ENCODE measurements at places on chromosomes 3 and 15.

DNA sequence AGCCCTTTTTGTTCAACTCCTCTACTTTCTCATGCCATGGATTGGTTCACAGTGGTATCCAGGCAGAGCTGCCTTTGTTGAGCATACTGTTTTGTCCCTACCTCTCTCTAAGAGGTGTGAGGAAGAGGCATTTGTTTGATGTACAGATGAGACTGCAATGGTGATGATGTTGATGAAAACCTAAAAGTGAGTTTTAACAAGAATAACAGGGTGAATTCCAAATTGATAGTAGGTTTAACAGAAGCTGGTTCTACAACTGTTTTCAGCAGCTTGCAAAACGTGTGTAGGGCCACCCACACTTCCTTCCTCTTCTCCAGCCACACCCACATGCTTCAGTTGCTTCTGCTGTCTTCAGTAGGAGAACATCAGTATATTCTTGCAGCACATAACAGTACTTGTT, 10.2 kb downstream of the SNRK start:
- no peak for DNase-seq

GRCh38 chr15:25410649-25411048, 28.2 kb downstream of the UBE3A start:
- DNase-seq, result no peak

- DNase-seq, result peak; percentile 52
Observed at GRCh38 chr3:52090131-52090932, 34.0 kb upstream of the DUSP7 start.

GRCh38 chr3:68206524-68207117, 552.2 kb upstream of the SUCLG2 start:
- DNase-seq, result no peak

- DNase-seq, result peak; percentile 62
Observed at GRCh38 chr3:23669541-23670255, 136.1 kb upstream of the UBE2E1 start.

DNA sequence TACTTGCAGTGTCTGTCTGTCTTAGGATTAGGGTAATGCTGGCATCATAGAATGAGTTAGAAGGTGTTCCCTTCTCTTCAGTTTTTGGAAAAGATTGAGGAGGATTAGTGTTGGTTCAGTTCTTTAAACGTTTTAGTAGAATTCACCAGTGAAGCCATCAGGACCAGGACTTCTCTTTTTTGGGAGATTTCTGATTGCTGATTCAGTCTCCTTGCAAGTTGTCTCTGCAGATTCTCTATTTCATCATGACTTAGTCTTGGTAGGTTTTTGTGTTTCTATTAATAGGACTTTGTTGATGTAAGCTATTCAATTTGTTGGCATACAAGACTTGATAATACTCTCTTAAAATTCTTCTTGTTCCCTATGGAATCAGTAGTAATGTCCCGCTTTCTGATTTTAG, 48.9 kb downstream of the STT3B start:
- no peak for DNase-seq

DNA sequence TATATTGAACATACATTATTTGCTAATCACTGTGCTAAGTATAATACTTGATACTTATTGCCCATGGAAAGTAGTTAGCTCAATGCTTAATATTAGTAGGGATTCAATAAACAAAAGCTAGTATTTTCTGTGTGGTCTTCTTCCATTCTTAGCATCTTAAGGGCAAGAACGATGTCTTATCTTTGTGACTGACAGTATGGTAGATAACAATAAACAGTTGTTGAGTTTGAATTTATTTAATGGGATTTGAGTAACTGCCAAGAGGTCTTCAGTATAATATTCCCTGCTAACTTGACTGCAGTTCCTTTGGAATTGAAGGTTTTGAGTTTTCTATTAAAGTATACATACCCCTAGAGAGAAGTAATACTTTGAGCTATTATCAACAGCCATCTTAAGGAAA, 70.1 kb downstream of the ZNF609 start:
- DNase-seq, result no peak

GRCh38 chr3:56994391-56994790, 66.1 kb upstream of the SPATA12 start:
- DNase-seq, result no peak

GRCh38 chr3:13278783-13279531, 141.2 kb downstream of the NUP210 start:
- DNase-seq, result no peak

GRCh38 chr3:192494174-192494573, 233.2 kb downstream of the FGF12 start:
- peak; percentile 55 for DNase-seq

DNA sequence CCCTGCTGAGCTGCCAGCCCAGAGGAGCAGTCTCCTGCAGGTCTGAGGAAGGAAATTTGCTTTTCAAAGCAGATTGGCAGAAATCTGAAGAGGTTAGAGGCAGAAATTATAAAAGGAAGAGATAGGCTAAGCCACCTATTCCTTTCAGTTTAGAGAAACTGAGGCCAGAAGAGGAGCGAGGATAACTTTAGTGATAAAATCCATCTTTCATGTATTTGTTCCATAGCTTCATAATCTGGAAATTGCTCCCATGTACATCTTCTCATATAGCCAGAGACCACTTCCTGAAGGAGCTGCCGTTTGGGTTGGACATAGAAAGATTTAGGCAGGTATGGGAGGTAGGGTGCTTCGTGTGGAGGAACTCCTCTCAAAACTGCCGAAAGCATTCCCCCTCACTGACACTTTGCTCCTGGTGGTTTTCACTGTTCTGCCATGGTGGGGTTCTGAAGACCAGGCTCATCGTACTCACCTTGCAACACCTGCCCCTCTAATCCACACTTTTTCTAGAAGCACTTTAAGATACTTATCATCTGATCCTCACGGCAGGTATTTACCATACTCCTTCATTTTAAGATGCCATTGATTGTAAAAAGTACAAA, 670 bp upstream of the ACAP2 start:
- DNase-seq, result no peak

GRCh38 chr15:84649706-84650105, 4.4 kb downstream of the WDR73 start:
- no peak for DNase-seq

DNA sequence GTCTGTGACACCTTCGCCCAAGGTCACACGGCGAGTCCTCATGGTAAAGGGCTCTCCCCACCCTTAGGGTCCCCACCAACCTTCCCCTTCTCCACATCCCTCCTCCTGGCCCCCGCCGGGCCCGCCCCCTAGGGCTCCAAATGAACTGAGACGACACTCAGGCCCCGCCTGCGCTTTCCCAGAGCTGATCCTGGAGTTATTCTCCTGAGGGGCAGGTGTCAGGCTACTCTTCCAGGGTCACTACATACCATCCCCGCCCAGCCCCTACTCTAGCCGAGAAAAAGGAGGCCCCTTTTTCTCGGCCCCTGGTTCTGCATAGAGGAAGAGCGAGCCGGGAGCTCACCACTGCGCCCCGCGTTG, 292 bp downstream of the USP4 start:
- no peak for DNase-seq

GRCh38 chr3:158809642-158810041, 7.8 kb downstream of the MFSD1 start:
- DNase-seq, result no peak

DNA sequence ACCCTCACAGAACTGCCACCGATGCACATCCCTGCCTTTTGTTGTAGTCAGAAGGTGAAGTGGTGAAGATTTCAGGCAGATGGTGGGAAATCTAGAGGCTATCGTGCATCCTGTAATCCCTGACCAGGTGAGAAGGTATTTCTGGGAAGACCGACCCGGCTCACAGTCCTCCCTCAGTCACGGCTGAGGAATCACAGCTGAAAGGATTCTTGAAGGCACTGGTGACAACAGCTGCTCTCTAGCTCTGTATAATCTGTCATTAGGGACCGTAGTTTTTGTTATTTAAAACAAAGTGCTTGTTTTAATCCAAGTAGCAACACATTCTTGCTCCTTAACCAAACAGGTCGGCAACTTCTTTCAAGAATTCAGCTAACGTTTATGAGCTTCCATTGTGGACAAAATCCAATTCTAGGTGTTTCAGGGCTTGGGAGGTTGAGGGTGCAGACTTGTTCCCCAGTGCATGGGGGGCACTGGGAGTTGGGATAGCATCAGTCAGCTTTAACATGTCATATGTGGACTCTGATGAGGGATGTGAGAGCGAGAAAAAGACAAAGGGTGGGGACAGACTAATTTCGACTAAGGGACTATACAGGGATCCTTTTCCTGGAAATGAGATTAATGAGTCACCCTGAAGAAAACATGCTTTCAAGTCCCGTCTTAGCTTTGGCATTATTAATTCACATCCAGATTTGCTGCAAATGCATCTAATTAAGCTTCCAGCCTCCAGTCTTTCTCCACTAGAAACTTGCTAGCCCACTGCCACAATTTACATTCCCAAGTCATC, 141.0 kb upstream of the RASGRP1 start:
- no peak for DNase-seq

GRCh38 chr3:180421721-180422120, 180.2 kb upstream of the TTC14 start:
- DNase-seq, result no peak

- DNase-seq, result peak; percentile 40
Observed at GRCh38 chr3:48157950-48158376, 30.3 kb downstream of the CDC25A start.

DNA sequence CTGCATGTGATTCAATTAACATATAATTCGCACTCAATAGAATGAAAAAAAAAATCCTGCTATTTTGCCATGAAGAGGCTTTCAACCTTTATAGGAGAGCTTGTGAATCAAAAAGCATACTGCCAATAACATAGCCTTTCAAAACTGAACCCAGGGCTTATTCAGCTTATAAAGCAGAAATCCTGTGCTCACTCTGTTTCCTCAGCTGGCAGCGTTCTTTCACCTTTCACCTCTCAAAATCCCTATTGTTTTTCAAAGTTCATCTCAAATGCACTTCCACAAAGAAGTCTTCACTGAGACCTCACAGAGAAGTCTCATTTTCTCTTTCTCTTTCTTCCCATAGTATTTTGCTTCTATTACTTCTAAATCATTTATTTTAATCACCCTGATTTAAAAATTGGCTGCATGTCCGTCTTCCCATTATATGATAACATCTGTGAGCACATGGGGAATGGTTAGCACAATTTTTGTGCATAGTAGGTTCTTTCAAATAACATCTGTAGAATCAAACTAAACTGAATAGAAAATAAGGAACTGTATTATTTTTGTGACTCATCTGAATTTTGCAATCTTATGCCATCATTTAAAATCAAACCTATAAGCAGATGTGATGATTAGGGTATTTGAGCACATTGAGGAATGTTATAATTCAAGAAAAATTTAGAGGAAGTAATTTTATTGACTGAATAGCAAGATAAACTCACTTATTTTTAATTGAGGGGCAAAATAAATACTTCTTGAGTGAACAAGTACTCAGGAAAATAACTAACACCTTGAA, 373.4 kb downstream of the NLGN1 start:
- DNase-seq, result no peak

GRCh38 chr3:38022896-38023709, 6.3 kb downstream of the PLCD1 start:
- no peak for DNase-seq

- DNase-seq, result no peak
Observed at GRCh38 chr3:125148016-125148812, 64.3 kb downstream of the SLC12A8 start.

- no peak for DNase-seq
Observed at GRCh38 chr3:196559826-196560225, 8.5 kb downstream of the WDR53 start.

GRCh38 chr3:124014366-124014942, 22.5 kb upstream of the ROPN1 start:
- no peak for DNase-seq

GRCh38 chr3:14113965-14114635, 10.6 kb downstream of the CHCHD4 start:
- DNase-seq, result no peak

DNA sequence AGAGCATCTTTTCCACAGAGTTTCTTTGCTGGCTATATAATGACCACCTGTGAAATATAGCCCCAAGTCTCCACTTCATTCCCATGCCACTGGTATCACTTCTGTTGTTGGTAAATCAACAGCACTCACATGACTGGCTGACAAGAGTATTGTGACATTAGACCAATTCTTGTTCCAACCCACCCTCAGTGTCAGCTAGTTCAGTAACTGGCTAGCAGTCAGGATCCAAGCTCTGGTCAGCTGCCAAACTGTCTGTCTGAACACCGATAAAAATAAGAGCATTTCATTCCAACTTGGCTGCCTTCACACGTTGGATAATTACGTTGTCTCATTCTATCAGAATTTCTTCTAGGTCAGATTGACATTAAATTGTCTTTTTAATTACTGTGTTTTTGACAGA, 166.5 kb downstream of the USP13 start:
- DNase-seq, result no peak

DNA sequence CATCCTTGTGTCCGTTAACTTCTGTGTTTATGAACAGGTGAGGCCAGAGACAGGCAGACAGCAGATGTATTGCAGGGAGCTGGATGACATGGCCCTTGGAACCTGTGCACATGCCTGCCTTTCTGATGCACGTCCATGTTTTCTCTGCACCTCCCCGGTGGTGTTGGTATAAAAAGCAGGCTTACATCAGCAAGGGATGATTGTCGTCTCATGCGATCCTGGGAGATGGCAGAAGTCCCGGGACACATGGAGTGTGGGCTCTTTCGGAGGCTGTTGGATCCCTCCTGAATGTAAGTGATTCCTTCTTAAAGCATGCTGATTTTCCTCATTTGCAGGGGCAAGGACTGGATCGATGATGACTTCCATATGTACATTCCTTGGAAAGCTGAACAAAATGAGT, 134.8 kb downstream of the SNRPN start:
- DNase-seq, result no peak

GRCh38 chr3:61876797-61877196, 315.4 kb downstream of the PTPRG start:
- DNase-seq, result no peak

DNA sequence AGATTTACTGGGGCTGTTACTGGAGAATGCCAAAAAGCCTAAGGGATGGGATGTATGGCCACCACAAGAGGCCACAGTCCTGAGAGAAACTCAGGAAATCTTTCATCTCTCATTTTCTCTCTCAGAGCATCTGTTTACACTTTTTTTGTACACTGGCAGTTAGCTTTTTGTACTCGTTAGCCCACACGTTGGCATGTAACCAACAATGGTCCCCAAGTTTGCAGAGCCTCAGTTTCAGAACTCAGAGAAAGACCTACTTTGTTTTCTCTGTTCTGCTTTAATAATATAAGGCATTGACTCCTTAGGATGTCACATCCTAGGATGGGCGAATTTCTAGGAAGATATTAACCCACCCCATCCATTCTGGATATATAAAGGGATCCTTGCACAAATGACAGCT, 183.5 kb downstream of the SUCNR1 start:
- DNase-seq, result no peak

- DNase-seq, result no peak
Observed at GRCh38 chr3:96072226-96072625, 742.2 kb upstream of the EPHA6 start.

GRCh38 chr15:90773485-90773884, 56.3 kb downstream of the BLM start:
- DNase-seq, result no peak

Measured in PC-9 (cell line).